ENCODE measurements at places on chromosomes 13 and 19.
A peak's percentile ranks its signal among the peaks of the same experiment; 100 is the strongest.

DNA sequence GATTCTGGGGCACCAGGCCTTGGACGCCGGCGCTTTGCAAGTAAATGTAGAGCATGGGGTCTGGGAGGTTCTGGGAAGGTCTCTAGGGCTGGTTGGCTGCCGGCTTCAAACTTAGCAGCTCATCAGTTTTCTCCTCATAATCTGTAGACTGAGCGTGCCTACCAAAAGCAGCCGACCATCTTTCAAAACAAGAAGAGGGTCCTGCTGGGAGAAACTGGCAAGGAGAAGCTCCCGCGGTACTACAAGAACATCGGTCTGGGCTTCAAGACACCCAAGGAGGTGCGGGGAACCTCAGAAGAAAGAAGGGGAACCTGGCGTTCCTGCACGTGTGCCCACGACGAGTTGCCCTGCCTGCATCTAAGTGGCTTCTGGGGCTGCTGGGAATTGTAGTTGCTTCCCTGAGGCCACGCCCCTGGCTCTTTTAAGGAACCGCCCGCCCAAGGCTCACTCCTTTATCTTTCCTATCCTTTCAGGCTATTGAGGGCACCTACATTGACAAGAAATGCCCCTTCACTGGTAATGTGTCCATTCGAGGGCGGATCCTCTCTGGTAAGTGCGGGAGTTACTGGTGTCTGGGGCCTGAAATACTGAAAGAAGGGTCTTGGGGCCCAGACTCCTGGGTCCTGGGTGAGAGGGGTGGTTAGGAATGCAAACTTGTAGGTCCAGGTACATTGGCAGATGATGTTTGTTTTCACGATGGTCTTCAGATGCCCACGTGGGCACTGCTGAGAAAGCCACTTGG lies 984 bp downstream of the RPS11 start:
- no peak for DNase-seq

- no peak for DNase-seq
Measured at GRCh38 chr19:19355606-19356139, 35.0 kb downstream of the MAU2 start.

- no peak for DNase-seq
Measured at GRCh38 chr13:91304741-91305140, 42.7 kb upstream of the MIR17HG start.

GRCh38 chr19:55178781-55179599 lies 1.1 kb downstream of the SYT5 start:
- peak; percentile 90 for DNase-seq

- DNase-seq: no peak
Measured at GRCh38 chr13:82298106-82298505, 1584.2 kb downstream of the SLITRK1 start.

DNA sequence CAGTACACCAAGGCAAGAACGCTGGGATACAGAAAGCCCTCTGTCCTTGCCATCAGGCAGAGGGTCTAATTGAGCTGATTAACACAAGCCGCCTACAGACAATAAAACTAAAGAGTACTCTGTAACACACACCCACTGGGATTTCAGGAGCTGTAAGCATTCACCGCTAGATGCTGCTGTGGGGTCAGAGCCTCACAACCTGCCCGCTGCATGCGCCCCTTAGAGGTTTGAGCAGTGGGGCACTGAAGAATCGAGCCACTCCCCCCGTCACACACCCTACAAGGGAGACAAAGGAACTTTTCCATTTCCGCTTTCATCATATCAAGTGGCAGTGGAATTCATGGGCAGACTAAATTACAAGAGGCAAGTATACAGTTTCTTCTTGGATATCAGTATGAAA lies 1080.6 kb downstream of the PCDH17 start:
- no peak for DNase-seq

- no peak for DNase-seq
Measured at GRCh38 chr13:70189981-70190380, 81.7 kb upstream of the KLHL1 start.

DNA sequence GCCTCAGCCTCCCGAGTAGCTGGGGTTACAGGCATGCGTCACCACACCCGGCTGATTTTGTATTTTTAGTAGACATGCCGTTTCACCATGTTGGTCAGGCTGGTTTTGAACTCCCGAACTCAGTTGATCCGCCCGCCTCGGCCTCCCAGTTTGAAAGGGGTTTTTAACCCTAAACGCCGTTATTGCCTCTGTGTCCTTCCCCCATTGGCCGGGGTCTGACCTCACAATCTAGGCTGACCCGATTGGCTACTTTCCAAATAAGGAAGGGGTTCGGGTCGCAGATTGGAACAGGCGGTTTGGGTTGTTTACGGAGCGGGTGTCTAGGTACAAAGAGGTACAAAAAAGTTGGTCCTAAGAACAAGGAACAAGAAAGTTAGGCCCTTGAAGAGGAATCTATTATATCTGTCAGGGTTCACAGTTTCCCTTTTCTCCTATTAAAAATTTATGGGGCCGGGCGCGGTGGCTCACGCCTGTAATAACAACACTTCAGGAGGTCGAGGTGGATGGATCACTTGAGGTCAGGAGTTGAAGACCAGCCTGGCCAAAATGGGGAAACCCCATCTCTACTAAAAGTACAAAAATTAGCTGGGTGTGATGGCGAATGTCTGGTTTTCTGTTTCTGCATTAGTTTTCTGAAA lies 1.0 kb downstream of the ZNF253 start:
- DNase-seq: peak; percentile 4

- no peak for DNase-seq
Measured at GRCh38 chr19:23996549-23996948, 81.9 kb downstream of the ZNF726 start.

- DNase-seq: no peak
Measured at GRCh38 chr13:96473526-96474180, 383.7 kb downstream of the HS6ST3 start.

DNA sequence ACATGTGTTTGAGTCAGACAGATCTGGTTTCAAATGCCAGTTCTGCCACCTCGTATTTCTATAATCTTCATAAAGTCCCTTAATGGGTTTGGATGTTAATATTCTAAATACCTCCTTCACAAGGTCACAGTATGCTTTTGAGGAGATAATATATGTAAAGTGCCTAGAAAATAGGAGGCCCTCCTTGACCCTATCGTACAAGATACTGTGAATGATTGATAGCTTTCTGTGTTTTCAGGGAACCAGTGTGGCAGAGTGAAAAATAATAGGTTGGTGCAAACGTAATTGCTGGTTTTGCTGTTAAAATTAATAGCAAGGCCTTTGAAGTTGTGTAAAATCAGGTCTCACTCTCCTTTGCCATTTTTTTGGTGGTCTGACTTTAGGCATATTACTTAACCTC lies 77.5 kb upstream of the SCEL start:
- DNase-seq: no peak

DNA sequence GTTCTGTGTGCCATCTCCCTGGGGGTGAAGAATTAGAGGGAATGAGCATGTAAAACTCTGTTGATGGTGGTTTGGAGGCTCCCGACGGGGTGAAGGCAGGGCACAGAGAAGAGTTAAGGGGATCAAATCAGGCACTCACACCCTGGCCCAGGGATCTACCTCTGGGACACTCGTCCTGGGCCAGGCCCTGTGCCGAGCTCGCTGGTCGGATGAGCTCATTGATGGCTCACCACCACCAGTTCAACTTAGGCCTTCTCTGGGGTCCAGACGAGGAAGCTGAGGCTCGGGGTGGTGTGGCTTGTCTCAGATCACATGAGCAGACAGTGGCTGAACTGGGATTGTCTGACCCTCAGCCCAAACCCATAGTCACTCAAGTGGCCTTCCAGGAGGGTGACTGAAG lies 1.6 kb downstream of the NACC1 start:
- no peak for DNase-seq

- DNase-seq: no peak
Measured at GRCh38 chr13:75426421-75426820, 55.5 kb downstream of the TBC1D4 start.

- no peak for DNase-seq
Measured at GRCh38 chr13:23513455-23513854, 56.8 kb upstream of the TNFRSF19 start.

GRCh38 chr13:96130818-96131340 lies 41.0 kb downstream of the HS6ST3 start:
- no peak for DNase-seq

DNA sequence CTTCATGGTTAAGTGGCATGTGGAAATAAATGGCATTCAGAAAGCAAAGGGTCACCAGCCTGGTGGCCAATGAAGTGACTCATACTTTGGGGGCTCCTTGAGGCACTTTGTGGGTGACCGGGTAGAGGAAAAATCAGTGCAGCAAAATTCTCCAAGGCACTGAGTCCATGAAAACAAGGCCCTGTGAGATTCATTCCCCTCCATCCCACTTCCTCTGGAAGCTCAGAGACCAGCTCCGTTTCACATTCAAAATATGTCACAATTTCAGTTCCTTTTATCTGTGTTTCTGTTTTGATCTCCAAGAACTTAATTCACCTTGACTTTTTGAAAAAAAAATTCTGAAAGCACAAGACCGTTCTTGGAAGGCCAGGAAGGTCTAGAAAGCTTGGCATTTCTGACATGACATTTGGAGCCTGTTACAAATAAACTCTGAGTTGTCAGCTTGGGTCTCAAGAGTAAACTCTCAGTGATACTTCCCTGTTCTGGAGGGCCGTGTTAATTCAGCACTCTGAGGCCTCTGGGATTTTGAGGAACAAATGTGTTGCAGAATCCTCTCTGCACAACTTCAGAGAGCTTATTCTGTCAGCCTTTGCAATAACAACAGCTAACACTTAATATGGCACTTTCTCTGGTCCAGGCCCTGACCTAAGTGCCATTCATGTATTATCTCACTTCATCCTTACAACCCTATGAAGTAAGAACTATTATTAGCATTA lies 6.8 kb downstream of the CYSLTR2 start:
- no peak for DNase-seq

DNA sequence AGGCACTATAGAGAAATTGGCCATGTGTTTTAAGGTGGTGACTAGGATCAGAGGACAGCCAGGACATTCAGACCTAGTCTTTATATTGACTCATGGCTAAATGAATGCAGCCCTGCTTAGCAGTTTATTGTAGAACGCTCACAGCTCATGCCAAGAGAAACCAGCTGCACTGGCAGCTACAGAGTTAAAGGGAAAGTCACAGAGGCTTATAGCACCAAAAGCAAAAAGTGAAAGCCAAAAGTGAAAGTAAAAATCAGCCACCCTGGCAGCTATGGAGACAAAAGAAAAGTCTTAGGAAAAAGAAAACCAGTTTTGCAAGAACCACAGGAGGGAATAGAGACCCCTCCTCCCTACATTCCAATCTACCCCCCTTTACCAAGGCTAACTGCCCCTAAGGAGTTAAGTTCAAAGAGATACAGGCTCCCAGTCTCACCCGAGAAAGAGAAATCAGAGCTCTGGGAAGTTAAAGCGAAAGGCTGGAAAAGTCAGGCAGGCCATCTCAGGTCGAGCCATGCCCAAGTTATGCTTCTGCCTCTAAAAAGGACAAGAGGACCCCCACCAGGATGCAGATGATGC lies 99.0 kb downstream of the ZNF429 start:
- DNase-seq: no peak

DNA sequence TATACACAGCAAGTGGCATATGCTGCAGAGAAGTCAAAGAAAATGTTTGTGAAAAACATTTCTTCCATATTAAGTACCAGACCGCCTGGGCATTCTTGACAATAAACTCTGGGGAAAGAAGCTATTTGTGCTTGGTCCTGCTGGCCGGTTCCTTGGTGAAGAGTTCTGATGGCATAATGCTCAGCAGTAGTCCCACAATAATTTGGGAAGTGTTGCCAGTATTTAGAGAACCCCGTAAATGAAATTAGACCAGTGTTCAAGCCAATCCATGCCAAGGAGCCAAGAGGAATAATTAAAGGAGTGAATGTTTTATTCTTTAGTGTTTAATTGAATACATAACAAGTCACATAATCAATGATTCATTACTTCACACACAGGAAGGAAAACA lies 6.3 kb downstream of the KCTD12 start:
- no peak for DNase-seq

- no peak for DNase-seq
Measured at GRCh38 chr19:1839658-1840540, 8.4 kb downstream of the REXO1 start.

GRCh38 chr13:43804461-43805070 lies 17.8 kb upstream of the ENOX1 start:
- DNase-seq: no peak

- DNase-seq: no peak
Measured at GRCh38 chr13:25922376-25922775, 129.4 kb downstream of the SHISA2 start.

GRCh38 chr19:35247526-35248309 lies 1.1 kb upstream of the LSR start:
- DNase-seq: no peak

DNA sequence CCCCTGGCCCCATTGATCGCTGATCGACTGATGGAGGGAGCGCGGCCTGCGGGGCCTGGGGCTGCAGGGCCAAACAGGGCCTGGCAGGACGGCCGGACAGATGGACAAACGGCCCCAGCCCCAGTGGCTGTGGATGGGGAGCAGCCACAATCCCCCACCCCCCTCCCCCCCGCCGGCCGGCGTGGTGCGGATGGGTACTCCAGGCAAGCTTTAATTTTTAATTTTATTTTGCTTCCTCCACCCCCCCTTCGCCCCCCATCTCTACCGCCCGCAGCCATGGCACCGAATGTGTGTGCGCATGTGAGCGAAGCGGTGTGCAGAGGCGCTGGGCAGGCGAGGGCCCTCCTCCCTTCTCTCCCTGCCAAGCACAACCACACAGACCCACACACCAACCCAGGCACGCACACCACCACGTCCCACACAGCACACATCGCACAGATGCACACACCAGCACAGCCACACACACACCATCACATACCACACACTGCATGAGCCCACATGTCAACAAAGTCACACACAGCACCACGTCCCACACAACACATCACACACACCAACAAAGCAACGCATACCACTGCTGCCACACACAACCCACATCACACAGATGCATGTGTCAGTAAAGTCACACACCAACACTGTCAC lies 12.4 kb downstream of the ERFL start:
- no peak for DNase-seq

DNA sequence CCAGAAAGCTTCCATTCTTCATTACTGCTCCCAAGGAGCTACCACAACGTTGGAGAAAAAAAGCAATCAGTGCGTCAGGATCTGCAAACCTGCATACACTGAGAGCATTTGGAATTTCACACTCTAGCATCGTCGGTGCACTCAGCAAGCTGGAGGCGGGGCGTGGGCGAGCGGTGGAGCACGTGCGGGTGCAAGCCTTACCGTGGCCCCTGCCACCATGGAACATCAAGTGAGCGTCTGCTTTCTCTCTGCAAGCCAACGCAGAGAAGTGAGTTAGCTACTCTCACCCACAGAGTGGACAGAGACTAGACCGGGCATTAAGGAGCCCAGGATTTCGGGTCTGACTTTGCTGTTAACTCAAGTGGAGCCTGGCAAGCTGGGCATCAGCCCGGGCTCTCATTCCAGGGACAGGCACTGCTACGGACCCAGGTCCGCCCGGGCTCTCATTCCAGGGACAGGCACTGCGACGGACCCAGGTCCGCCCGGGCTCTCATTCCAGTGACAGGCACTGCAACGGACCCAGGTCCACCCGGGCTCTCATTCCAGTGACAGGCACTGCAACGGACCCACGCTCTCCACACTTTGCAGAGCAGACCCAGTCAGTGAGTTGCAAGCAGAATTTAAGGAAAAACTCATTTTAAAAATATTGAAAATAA lies 124.1 kb upstream of the SPACA7 start:
- no peak for DNase-seq
